ENCODE measurements at places on chromosomes 11 and 22.

DNA sequence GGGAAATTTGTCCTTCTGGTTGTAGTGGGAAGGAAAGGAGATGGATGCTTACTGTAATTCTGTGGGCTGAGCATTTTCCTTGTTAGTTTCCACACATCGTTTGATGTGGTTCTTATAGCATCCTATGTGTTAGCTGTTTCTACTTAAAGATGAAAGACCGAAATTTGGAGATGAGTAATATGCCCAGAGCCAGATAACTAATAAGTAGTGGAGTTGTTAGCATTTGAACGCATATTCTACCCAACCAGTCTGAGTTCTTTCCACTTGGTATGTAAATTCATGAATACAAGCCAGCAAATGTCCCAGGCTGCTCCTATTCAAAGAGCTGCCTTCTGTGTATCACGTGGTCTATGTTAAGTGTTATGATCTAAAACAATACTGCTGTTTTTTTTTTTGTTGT, 14.6 kb downstream of the SPECC1L start:
- no peak for DNase-seq

GRCh38 chr11:117882311-117882905, 6.0 kb upstream of the FXYD6 start:
- no peak for DNase-seq

DNA sequence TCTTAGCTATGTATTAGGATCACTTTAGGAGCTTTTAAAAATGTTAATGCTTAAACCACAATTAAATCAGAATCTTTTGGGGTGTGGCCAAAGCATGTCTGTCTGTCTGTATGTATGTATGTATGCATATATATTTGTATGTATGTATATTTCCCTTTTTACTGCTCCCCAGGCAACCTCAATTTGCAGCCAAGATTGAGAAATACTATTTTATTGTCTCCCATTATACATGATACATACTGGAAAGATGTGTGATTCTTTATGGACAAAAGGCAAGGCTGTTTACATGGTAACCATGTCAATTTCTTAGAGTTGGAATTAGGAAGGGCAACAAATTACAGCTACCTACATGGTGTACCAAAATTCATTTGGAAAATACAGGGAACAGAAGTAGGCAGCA, 783.6 kb downstream of the ETS1 start:
- DNase-seq, result no peak

DNA sequence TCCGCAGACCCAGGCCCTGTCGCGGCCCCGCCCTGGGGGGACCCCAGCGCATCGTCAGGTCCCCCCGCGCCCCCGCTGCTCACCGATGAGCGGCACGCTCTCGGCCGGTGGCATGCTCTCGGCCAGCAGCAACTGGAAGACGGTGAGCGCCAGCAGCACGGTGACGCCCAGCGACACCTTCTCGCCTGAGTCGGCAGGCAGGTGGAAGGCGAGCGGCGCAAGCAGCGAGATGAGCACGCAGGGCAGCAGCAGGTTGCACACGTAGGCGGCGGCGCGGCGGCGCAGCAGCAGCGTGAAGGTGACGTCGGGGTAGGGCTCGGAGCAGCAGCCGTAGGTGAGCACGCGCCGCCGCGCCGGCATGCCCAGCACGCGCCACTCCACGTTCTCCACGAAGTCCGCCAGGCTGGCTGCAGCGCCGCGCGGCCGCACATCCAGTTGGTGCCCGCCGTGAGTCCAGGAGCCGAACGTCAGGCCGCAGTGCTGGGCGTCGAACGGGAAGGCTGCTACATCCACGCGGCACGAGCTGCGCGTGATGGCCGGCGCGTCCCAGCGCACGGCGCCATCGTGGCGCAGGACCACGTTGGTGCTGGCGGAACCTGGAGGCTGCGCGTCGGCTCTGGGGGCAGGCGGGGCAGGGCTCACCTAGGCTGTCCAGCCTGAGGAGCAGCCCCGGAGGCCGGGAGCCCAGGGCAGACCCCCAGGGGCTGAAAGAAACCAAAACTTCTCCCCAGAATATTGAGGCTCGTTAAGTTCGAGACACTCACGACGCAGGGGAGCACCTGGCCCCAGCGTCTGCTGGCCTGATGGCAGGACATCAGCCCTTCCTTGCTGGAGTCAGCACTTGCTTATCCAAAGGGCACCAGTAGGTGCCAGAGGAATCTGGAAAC, 3.8 kb downstream of the CHRNA10 start:
- no peak for DNase-seq

DNA sequence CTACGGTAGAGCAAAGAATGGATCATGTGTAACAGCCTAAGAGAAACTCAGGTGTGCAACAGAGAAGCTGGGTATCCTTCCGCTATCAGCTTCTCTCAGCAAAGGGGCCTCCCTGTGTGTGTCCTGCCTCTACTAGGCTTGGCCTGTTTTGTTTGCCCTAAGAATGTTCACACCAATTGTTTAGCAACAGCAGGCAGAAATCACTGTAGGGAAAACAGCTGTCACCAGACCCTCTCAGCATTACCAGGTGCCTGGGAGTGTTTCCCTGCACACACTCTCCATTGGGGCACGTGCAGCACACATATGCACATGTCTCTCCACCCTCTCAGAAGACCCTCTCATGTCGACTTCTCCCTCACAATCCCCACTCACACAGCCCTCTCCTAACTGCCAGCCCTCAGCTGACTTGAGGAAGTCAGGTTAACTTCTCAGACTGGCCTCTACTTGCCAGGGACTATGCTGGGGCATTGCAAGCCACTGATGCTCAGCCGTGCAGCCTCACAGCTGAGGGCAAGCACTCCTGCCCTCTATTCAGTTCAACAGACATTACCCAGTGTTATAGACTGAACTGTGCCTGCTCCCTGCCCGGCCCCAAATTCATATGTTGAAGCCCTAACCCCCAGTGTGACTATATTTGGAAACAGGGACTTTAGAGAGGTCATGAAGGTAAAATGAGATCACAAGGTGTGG, 97.6 kb downstream of the TRIM29 start:
- DNase-seq, result no peak

- no peak for DNase-seq
Observed at GRCh38 chr22:48588878-48589450, 1238.7 kb downstream of the BRD1 start.

- no peak for DNase-seq
Observed at GRCh38 chr22:26702906-26703830, 45.8 kb downstream of the MIAT start.
